ENCODE measurements at places on chromosomes 2 and 18. TPM values are rescaled to one million over a fixed set of nuclear protein-coding genes. Genes with fewer than 3 reads are reported as not detected.

GRCh38 chr2:223805008-223805407, 32.4 kb downstream of the AP1S3 start:
- no peak for DNase-seq

- peak; percentile 46 for DNase-seq
Observed at GRCh38 chr2:120539937-120540718, 194.2 kb downstream of the INHBB start.

GRCh38 chr2:178679891-178680290, 127.3 kb downstream of the TTN start:
- DNase-seq: no peak

The ALK gene
- 4.8 TPM for total RNA-seq

DNA sequence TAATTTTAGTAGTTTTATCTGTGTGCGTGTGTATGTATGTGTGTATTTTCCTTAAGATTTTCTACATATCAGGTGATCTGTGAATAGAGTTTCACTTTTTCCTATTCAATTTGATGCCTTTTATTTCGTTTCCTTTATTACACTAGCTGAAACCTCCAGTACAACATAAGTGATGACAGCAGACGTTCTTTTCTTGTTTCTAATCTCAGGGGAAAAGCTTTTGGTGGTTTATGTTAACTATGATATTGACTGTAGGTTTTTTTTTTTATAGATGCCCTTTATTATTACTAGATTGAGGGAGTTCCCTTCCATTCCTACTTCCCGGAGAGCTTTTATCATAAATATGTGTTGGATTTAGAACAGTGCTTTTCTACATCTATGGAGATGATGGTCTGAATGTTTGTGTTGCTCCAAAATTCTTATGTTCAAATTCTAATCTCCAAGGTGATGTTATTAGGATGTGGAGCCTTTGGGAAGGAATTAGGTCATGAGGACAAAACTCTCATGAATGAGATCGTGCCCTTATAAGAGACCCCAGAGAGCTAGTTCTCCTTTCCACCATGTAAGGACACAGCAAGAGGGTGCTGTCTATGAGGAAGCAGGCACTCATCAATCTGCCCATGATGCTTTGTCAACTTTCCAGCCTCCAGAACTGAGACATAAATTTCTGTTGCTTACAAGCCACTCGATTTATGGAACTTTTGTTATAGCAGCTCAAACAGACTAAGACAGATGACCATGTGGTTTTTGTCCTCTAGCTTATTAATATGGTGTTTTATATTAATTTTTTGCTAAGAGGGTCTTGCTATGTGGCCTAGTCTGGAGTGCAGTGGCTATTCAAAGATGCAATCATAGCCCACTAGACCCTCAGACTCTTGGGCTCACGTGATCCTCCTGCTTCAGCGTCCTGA, 5.9 kb upstream of the RHBDD1 start:
- no peak for DNase-seq

The CD28 gene
- not detected for total RNA-seq

DNA sequence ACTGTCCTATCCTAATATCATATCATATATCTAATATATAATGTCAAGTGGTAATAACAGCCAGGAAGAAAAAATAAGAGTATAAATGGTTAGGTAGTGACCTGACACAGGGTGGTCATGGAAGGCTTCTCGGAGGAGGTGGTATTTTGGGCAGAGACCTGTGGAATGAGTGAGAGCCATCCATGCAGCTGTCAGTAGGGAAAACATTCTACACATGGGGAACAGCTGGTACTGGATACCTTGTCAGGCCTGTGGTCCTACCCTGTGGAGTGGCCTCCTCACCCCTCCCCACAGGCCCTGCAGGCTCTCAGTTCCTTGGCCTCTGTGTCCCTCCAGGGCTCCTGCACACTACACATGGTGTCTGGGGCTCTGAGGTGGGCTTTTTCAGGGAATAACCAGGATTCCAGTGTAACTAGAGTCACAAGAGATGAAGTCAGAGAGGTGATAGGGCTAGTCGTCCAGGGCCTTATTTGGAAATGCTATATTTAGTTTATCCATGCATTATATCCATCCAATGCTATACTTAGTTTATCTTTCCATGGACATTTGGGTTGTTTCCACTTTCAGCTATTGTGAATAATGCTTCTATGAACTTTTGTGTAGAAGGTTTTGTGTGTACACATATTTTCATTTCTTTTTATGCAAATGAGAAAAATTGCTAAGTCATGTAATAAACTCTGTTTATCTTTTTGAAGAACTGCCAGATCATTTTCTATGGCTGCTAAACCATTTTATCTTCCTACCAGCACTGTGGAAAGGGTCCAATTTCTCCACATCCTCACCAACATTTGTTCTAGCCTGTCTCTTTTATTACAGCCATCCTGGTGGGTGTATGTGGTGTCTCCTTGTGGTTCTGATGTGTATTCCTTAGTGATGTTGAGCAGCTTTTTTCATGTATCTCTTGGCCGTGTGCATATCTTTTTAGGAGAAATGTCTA, 75.6 kb downstream of the TPGS2 start:
- no peak for DNase-seq

GRCh38 chr2:224786848-224787247, 70.7 kb upstream of the CCDC195 start:
- no peak for DNase-seq

The CREG2 gene
- total RNA-seq: 0.03 TPM

DNA sequence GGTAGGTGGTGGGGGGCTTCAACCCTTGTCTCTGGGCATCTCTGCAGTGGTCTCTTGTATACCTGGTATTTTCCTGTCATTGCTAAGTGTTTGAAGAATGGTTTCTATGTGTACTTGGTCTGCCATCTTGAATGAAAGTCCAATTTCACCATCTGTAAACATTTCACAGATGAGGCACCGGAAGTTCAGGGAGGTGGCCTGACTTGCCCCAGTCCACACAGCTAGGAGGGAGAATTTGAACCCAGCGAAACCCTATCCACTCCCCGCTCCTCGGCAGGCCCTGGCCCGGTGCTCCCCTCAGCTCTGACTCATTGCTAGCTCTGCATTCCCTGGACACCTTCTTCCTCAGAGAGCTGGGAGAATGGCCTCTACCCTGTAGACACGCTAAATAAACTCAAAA, 30.5 kb downstream of the ZAP70 start:
- no peak for DNase-seq

- no peak for DNase-seq
Observed at GRCh38 chr2:224083638-224084037, 44.6 kb upstream of the SERPINE2 start.

DNA sequence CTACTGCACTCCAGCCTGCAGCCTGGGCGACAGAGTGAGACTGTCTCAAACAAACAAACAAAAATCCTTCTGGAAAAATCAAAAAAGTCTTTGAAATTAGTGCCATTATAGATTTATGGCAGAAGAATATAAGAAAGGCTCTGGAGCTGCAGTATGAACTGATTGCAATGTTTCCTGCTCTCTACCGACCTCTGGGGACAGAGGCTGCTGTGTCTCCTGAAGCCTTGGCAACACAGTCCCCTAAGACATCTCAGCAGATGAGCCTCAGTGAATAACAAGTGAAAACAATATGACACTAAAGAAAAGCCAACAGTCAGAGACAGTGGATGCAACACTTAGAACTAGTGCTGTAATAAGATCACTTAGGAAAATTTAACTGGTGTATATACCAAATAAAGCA, 494.9 kb upstream of the LRATD1 start:
- DNase-seq: peak; percentile 63

DNA sequence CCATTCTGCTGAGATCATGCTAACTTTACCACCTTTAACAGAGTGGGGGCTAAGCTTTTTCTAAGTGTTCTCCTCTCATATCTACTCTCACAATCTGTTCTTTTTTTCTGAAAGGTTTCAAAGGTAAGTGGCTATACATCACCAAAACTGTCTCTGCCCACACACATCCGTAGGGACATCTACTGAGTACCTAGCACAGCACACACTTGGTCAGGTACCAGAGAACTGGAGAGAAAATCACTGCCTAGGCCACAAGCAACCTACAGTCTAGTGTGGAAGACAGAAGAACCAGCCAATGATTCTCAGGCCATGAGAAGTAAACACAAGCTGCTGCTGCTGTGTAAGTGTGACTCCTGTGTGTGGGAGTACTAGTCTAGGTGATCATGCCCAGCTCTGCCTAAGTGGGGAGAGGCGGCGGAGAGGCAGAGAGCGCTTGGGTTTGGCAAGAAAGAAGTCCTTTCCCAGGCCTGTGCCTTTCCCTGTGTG, 176.1 kb upstream of the ZFP36L2 start:
- DNase-seq: no peak

The LGALSL gene
- 12.2 TPM for total RNA-seq

The LYG2 gene
- total RNA-seq: not detected

The TBR1 gene
- not detected for total RNA-seq

DNA sequence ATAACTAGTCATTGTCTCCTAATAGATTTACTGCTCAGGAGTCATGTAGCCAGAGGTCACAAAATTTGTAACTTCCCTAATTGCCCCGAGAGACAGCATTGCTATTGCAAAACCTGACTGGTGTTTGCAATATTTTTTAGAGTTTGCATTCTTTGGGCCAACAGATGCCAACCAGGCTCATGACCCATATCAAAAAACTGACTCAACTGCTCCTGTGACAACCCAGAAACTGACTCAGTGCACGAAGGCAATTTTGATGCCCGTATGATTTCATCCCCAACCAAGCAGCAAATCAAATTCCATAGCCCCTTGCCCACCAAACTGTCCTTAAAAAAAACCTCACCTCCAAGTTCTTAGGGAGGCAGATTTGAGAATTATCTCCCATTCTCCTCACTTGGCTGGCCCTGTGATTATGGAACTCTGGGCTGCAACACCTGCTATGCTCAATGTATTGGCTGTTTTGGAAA, 951.3 kb downstream of the TSN start:
- no peak for DNase-seq

- no peak for DNase-seq
Observed at GRCh38 chr2:9207641-9208311, 1.2 kb downstream of the ASAP2 start.

The SMARCAL1 gene
- 7.3 TPM for total RNA-seq

DNA sequence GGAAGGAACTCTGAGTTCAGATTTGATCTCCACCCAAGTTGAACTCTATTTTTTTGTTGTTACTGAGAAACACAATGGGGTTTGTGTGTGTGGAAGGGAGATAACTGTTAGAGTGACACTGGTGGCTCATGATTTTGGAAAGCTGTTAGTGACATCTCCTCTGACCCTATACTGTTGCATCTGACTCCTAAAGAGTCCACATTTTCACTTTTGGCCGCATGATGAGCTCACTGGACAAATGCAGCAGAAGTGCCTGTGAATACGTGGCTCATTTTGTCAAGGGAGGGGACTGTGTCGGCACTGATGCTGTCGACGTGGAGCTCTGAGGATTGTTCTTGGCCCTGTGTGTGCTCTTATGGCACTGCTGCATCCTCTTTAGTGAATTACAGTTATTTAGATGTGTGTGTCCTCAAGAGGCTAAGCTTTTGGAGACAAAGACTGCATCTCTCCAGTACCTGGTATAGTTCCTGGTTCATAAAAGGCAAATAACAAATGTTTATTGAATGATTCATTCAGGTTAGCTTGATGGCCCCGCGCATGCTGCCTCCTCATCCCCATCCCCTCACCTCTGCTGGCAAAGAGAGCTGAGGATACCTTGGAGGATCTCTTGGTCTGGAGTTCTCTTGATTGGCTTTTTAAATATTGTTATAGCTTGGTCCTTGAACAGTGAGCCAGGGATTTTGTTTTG, 135.4 kb downstream of the PHLPP1 start:
- DNase-seq: no peak

DNA sequence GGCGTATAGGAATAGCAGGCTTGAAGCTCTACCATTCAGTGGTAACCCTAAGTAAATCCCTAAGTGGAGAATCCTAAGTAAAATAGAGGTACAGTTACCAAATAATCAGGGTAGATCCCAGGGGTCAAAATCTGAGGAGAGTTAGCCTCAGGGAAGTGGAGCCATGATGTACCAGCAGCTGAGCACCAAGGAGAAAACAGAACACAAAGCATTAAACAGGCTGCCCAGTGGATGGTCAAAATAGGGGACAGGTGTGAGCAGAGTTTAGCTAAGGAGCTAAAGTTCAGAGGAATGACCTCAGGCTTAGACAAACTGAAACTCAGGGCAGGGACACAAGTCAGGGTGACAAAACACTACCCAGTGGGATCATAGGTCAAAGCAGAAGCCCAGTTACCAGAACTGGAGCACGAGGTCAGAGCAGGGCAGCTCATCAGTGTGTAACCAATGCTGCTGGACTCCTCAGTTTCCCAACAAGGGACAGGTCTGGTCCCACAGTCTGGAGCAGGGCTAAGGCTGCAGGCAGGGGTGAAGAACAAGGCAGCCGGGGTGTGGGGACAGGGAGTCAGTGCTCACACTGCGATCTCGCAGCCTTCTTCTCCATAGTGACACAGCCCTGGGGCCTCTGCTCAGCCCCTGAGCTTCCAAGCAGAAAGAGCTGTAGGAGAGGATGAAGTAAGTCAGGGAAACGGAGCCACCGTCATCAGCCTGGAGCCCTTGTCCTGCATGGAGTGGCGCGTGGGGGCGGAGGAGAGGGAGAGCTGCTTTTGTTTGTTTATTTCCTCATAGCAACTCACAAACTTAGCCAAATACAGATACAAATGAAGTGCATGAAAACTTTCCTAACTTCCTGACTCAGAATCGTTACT, 264.0 kb downstream of the MREG start:
- no peak for DNase-seq

The EPHA4 gene
- 42.4 TPM for total RNA-seq

The KIAA2012 gene
- total RNA-seq: not detected

The RGPD8 gene
- total RNA-seq: 1.2 TPM

DNA sequence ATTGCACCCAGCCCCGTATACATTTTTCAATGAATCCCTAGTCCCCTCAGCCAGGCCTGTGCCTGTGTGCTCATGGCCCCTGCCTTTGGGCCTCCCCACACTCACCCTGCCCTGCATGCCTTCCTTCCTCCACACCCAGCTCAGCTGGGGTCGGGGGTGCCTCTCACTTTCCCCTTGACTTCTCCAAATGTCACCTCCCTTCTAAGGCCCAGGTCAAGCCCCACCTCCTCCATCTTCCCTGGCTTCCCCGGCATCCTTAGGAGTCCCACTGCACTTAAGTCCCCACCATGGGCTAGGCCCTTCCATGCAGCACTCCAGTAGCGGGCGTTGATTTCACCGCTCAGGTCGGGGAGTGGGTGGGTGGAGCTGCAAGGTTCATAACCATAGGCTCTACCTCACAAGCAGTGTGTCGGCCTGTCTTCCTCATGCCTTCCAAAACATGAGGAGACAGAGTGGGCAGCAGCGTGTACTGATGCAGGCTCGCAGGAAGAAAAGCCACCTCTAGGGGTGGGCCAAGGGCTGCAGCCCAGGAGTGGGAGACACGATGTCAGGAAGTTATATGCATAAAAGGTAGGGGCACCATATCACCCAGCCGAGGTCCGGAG, 47.7 kb downstream of the DNMT3A start:
- DNase-seq: no peak

GRCh38 chr2:143575340-143575739, 446.1 kb downstream of the ARHGAP15 start:
- DNase-seq: peak; percentile 62

- DNase-seq: no peak
Observed at GRCh38 chr2:112621790-112622527, 23.8 kb upstream of the SLC20A1 start.
